Heart right ventricle (tissue), 16 donors: ENCODE measurements at places on chromosomes 6 and 20. TPM values are rescaled to one million over a fixed set of nuclear protein-coding genes. Genes with fewer than 3 reads are reported as not detected.

DNA sequence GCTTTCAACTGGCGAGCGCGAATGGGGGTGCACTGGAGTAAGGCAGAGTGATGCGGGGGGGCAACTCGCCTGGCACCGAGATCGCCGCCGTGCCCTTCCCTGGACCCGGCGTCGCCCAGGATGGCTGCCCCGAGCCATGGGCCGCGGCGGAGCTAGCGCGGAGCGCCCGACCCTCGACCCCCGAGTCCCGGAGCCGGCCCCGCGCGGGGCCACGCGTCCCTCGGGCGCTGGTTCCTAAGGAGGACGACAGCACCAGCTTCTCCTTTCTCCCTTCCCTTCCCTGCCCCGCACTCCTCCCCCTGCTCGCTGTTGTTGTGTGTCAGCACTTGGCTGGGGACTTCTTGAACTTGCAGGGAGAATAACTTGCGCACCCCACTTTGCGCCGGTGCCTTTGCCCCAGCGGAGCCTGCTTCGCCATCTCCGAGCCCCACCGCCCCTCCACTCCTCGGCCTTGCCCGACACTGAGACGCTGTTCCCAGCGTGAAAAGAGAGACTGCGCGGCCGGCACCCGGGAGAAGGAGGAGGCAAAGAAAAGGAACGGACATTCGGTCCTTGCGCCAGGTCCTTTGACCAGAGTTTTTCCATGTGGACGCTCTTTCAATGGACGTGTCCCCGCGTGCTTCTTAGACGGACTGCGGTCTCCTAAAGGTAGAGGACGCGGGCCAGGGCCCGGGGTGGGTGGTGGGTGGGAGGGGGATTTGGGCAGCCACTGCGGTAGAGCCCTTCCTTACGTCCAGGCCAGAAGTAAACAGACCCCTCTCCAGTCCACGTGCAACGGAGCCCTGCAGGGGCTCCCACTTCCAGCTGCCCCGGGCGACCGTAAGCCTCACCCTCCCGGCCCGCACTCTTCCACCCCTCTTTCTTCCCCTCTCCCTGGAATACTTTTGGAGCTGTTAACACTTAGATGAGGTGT, 998 bp downstream of the BMP2 start:
- peak; percentile 28 for DNase-seq

GRCh38 chr6:120357447-120357846, 976.8 kb downstream of the TBC1D32 start:
- DNase-seq, result peak; percentile 22

DNA sequence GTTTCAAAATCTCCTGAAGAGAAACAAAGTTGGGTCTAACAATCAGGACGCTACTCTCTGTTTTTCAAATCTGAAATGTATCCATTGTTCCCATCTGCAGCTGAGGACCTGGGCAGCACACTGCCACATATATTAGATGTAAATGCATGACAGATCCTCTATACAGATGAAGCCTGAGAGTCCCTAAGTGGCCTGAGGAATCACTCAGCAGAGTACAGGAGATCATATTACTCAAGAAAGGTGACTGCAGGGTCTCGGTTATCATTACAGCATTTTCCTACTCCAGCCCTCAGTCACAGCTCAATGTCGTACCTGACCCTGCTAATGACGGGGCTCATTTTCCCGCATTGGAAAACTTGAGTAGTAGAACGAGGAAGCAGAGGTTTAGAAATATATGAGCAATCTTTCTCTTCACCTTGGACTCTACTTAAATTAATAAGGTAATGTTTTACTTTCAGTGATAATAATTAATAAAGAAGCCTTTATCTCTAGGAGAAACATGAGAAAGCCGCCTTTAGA, 256.2 kb upstream of the IRAK1BP1 start:
- no peak for DNase-seq

- no peak for DNase-seq
Observed at GRCh38 chr20:44470327-44470726, 5.3 kb upstream of the TTPAL start.

The CRYBG1 gene
- total RNA-seq, result 2.2 TPM

DNA sequence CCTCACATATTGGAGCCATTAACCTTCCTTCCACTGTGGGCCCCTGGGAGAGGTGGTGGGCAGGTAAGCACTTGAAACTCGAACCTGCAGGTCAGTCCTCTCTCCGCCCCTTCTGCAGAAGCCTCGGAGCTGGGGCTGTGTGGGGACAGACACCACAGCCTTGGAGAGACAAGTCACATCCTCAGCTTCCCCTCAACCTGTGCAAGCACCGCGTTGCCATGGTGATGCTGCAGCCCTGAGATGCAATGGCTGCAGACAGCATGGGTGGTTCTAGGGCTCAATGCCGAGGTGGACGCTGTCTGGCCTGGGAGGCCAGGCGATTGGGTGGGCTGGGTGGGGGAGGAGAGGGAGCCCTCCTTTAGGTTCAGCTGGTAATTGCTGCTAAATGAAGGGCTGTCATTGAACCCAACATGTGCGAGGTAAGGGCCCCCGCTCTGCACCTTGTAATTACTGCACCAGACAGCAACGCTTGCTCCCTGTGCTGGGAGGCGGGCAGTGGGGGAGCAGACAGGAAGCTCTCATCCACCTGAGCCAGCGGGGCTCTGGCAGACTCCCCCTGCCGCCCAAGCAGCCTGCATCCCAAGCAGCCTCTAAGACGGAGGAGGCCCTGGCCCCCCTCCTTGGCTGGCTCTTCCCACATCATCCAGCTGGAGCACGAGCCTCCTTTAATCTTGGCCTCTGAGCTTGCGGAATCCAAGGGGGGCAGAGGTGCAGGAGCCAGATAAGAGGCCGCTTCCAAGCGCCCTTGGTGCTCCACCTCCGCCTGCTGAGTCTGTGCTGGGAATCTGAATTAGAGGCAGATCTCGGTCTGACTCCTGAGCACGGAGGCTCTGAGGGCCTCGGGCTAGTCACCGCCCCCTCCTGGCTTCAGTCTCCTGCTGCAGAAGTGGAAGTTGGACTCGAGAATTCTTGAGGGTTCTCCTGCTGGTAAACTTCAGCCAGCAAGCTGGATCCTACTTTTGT, 39.8 kb upstream of the CDH22 start:
- DNase-seq, result no peak

GRCh38 chr20:38141204-38141888, 23.7 kb downstream of the TGM2 start:
- no peak for DNase-seq

The GUCA1A gene
- total RNA-seq, result not detected

DNA sequence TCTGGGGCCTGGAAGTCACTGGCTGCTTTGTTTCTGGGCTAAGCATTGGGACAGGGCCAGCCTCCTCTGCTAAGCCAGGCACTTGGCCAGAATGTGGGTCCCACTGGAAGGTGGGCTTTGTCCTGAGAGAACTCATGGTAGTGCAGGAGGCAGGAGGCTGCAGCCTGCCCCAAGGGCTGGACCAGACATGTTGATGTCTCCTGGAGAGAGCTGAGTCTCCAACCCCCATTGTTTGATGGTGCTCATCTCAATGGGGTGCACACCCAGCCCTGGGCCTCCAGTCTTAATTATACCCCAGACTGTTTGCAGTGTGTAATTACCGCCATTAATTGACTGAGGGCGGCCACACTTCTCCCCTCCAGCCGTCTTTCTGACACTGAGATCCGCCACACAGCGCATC, 220.5 kb upstream of the PMEPA1 start:
- DNase-seq, result no peak

The RSPH4A gene
- 0.11 TPM for total RNA-seq

DNA sequence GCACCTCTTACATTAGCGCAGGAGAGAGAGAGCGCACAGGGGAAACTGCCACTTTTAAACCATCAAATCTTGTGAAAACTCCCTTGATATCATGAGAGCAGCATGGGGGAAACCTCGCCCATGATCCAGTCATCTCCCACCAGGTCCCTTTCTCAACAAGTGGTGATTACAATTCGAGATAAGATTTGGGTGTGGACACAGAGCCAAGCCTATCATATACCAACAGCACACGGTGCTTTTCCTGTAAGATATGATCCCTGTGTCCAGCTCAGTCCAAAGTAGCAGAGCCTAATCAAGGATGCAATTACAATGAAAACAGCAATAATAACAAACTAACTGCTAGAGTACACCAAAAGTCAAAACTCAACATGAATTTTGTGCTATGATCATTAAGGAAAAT, 148.7 kb upstream of the TCF21 start:
- no peak for DNase-seq

The TRIM10 gene
- total RNA-seq, result not detected

The ARHGAP40 gene
- total RNA-seq, result not detected
